Activated CD4-positive, alpha-beta T cell treated with anti-CD3 and anti-CD28 coated beads, Interleukin-10, Interleukin-2, amounts not matched to agents 100 ng/mL and 50 ng/mL, durations not matched to agents 16 hours and 8 hours (primary cell): ENCODE measurements at places on chromosomes 12 and 14.

GRCh38 chr12:114400925-114401324 is 5.0 kb downstream of the TBX5 start:
- no peak for DNase-seq

DNA sequence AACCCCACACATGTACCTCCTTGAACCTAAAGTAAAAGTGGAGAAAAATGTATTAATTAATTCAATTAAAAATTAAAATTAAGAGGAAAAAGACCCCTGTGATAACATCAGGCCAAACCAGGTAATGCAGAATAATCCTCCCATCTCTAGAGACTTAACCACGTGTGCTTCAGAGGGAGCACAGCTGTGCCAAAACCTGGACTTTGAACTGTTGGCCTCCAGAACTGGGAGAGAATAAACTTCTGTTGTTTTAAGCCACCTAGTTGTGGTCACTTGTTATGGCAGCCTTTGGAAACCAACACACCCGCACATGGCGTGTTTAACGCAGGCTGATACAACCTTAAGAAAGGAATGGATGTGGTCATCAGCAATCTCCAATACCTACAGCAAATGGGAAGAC is 23.8 kb downstream of the OAS2 start:
- no peak for DNase-seq

DNA sequence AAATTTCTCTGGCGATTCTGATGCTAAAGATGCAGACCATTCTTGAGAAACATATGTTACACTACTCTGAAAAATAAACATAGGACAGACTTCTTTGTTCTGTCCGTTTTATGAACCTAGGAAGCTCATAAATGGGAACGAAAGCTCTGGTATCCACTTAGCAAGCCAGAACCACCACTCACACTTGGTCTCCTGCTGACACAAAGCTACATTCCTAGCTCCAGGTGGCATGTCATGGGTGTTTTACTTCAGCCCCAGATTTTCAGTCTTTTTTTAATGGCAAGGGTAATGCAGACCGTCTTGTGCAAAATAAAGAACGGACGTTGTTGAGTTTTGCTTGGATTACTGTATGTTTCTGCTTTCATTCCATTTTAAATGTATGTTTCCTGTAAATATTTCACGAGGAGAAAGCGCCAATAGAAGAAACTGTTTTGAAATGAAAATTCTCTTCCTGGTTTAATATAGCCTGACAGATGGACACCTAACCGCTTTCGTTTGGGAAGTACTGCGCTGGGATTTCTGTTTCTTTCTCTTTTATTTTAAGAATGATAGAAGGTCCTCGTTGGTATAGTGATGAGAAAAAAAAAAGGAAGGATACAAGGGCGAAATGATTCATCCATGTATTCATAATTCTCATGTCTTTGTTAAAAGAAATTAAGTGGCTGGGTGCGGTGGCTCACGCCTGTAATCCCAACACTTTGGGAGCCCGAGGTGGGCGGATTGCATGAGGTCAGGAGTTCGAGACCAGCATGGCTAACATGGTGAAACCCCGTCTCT is 871 bp upstream of the COQ5 start:
- DNase-seq = no peak

DNA sequence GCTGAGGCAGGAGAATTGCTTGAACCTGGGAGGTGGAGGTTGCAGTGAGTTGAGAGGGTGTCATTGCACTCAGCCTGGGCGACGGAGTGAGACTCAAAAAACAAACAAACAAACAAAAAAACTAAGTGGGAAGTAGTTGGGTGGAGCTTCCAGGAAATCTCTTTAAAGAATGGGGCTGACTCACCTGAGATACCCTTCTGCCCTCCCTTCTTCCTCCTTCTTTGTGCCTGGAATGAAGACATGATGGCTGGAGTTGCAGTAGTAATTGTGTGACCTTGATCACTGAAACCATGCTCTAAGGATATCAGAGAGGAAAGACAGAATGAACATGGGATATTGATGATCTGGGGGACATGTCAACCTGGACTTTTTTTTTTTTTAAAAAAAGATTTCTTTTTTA is 87.6 kb upstream of the MED13L start:
- no peak for DNase-seq

DNA sequence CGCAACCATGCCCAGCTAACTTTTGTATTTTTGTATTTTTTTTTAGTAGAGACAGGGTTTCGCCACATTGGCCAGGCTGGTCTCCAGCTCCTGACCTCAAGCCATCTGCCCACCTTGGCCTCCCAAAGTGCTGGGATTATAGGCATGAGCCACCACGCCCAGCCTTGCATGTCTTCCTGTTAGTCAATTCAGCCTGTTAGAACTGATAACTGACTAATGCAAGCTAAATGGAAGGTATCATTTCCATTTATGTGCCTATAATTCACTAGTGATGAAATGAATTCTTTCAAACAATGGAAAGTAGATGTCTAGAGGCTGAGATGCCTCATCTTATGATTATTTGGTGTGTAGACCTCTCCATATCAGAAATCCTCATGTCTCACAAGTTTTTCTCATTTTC is 37.3 kb upstream of the DIP2B start:
- DNase-seq = peak; percentile 8
